ENCODE measurements at places on chromosomes 4 and X.
A peak's percentile ranks its signal among the peaks of the same experiment; 100 is the strongest.

DNA sequence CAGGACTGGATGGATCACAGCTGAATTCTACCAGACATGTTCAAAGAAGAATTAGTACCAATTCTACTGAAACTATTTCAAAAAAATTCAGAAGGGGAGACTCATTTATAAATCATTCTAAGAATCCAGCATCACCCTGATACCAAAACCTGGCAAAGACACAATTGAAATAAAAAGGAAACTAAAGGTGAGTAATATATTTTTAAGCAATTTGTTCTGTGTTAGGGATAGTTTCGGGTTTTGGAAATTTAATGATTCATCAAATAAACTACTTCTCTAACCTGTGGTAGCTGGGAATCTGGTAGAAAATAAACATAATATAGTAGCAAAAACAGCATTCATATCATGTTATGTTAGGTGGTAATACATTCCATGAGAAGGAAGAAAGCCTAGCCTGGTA lies 662.2 kb upstream of the BOD1L1 start:
- DNase-seq, result no peak

DNA sequence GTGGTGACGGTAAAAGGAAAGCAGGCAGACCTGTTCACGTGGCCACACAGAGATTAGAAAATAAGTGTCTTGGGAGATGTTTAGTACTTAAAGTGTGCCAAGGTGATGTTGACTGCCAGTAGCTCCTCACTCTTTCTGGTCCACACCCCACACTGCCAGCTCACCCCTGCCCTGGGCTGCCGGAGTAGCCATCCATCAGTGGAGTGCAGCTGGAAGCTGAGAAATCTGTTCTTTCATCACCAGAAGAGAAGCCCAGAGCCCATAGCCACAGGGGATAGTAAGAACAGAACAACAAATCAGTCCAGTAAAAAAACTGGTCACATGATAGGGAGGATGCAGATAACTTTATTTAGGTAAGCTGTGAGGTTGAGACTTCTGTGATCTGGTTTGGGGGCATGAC lies 64.1 kb downstream of the WWC2 start:
- no peak for DNase-seq

DNA sequence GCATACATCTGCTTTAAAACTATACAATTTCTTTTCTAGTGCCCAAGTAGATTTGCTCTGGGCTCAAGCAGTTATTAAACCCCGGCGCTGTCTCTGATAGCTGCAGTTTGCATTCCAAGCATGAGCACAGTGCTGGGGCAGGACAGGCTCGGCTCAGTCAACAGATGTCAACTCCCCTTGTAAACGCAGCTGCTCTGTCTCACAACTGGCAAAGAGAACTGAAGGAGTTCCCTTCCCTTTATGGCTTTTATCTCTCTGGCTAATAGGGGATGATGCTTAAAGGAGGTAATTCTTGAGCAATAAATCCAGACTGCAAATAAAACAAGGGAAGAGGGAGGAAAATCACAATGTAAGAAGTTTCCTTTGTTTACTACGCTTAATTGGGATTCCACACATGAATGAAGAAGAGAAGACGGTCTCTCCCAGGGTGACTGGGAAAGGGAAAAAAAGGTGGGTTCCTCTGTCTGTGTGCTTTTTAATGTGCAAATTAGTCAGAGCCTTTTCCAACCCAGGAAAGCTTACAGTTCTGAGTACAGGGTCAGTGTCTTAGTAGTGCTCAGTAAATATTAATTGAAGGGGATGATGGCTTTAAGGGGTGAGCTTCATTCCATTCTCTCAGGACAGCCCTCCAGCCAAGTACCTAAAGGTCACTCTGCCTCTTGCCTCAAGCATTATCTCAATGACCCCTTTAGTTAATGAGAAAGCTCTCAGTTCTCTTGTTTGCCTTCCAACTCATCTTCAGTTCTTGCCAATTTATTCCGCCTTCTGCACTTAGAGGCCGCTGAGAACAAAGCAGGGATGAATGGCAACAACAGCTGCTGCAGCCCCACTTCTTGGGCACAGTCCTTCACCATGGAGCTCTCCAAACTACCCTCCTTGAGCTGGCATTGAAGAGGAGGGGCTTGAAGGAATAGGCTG lies 155.7 kb upstream of the JADE1 start:
- DNase-seq, result peak; percentile 86

DNA sequence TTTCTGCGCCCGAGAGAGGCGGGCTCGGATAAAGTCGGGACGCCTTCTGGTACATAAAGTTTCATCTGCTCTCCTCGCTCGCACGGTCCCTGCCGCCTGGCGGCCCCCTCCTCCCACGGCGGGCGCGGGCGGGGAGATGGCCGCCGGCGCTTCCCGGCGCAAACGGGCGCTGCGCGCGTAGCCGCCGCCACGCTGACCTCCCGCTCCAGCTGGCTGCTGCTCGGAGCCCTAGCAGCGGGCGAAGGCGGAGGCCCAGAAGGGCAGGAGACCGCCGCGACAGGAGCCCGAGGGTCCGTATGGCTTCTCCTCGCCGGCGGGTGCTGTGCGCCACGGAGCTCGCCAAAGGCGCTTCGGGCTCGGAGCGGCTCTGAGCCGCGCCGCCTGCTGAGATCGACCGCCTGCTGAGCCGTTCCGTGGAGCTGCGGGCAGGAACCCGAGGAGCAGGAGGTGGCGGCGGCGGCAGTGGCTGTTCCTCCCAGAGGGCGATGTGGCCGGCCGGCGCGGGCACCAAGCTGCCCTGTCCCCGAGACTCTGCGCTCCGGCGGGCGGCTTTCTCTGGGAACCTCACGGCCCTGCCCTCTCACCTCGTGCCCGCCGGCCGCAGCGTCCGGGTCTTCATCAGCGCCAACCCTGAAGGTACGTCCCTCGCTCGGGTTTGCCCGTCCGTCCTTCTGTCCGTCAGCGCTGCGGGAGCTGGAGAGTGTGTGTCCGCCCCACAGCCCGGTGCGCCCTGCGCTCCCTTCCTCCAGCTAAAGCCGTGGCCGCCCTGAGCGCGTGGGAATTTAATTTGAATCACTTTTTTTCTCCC lies at the start of gene NWD2:
Gene NWD2 (plus strand): TSS at position 161 of the 808 bp plus-strand sequence. CDS start 325 bp downstream, at position 486.
- DNase-seq, result peak; percentile 74

DNA sequence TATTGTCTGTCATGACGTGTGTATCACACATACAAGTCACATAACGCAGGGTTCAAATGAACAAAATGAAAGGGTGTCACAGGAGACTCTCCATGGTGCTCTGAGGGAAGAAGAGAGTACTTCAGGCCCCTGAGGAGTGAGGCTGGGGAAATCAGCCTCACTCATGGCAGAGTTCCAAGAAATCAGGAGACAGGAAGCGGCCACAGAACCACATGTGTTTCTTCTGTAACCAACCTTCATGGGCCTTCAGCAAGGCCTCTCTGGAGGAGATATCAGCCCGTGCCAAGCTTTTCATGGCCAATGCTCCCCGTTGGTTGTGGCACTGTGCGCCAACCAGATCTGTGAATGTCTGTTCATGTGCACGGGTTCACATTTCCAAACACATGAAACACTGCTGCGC lies 76.0 kb downstream of the NAT8L start:
- peak; percentile 48 for DNase-seq

- DNase-seq, result no peak
These were observed 934.5 kb upstream of the TENM3 start for GRCh38 chr4:181308476-181309312.

- no peak for DNase-seq
These were observed 35.4 kb upstream of the CRMP1 start for GRCh38 chr4:5928274-5928673.

DNA sequence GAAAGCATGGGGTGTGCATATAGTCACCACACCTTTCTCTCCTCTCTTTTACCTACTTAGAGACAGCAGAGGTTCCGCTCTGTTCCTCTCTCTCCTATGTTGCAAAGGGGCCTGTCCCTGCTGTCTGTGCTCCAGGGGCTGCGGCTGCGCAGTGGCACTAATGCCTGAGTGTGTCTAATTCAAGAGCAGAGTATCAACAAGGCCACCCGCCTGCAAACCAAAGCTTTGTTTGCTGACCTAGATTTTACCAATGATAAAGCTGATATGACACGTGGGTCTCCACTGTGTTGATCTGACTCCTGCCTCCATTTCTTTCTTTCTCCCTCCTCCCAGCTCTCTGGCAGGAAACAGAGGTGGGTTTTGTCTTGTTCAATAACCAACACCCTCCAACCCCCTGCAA lies 74.9 kb downstream of the NSG1 start:
- peak; percentile 28 for DNase-seq

- no peak for DNase-seq
These were observed 386.0 kb downstream of the TLL1 start for GRCh38 chr4:166259081-166259480.

GRCh38 chrX:11562570-11562969 lies 103.2 kb downstream of the ARHGAP6 start:
- DNase-seq, result no peak

Measured in lung (tissue), 17 donors.